Epithelial cell of esophagus (primary cell): ENCODE measurements at places on chromosomes 7 and 10.
A peak's percentile ranks its signal among the peaks of the same experiment; 100 is the strongest.

DNA sequence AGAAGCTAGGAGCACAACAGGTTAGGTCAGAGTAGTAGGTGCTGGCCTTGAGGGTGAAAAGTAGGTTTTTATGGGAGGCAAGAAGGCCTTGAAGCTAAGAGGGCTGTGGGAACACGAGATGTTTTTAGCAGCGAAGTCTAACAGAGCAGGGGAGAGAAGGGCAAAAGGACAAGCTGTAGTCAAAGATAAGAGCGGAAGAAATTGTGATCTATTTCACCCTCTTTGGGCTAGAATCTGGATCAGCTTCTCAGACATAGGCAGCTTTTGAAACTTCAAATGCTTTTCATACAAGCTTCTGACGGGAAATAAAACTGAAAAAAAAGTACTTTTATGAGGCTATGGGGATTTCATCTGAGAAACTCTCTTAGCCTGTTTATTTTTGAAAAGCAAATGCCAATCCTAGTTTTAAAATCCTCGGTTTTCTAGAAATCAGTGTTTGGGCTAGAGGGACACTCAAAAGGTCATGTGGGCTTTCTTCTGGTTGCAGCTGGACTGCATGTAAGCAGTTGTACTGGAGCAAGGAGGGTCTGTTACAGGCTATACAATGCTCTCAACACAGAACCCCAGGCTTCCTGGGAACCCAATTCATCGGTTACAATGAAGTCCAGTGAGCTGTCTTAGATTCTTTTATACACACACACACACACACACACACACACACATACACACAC lies 83.6 kb downstream of the RNF216 start:
- DNase-seq = no peak

GRCh38 chr7:80916770-80917741 lies 1.8 kb downstream of the SEMA3C start:
- DNase-seq = peak; percentile 90

GRCh38 chr7:84188786-84189405 lies 5.7 kb downstream of the SEMA3A start:
- DNase-seq = peak; percentile 62

DNA sequence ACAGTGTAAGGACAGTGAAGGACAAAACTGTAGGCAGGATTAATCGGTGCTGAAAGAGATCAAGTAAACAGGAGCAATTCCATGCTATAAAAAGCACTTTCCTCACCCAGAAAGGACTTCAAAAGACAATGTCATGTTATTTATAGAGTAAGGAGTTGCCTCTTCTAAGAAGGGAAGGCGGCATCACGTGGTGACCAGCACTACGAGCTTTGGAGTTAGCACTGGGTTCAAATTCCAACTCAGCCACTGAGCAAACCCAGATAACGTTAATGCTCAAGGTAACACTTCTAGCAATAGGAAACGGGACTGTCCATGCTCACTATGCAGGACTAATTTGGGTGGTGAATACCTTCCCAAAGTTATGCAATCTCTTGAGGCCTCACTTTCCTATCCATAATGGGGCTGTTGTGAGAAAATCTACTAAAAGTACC lies 715 bp upstream of the PANK1 start:
- no peak for DNase-seq

- DNase-seq = no peak
Observed at GRCh38 chr7:117135553-117135891, 182.2 kb downstream of the ST7 start.

DNA sequence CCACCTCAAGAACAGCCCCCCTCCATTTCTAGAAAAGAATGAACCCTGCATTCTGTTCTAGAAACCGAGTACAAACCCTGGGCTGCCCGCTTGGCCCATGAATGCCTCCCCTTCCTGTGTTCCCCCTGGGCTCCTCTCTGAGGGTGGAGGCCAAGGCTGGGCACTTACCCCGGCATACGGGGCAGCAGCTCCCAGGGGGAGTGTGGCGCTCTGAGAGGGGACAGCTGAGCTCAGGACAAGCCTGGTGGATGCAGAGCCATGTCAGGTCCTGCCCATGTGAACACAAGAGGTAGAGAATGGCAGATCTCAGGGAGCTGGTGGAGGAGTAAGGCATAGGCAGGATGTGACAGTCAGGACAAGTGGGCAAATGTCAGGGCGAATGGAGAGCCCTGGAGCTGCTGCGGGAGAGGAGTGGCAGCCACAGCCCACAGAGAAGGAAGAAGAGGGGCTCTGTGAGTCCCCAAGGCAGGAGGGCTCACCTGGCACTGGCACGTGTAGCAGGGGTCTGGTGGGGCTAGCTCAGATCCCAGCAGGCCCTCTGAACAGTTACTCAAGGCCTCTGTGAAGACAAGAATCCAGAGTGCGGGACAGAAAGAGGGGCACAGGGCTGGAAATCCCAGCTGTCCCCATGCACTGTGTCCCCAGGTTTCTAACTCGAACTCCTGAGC lies 18.9 kb downstream of the ATP6V1F start:
- no peak for DNase-seq
